CD4-positive, alpha-beta T cell treated with Interleukin-6 at 100 ng/mL for 8 hours (primary cell): ENCODE measurements at places on chromosomes 3 and 15.

DNA sequence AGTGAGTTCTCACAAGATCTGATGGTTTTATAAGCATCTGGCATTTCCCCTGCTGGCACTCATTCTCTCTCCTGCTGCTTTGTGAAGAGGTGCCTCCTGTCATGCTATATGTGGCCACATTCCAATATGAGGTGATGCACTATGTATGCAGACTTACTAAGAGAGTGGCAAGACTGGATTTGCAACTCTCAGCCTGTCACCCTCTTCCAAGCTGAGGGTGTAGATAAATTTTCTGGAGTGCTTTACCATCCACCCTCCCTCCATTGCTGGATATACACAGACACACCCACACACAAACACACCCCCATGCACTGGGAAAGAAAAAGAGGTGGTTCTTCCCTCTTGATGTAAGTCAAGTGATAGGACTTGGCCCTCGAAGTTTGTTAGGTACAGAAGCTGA is 30.2 kb upstream of the CHMP2B start:
- no peak for DNase-seq

DNA sequence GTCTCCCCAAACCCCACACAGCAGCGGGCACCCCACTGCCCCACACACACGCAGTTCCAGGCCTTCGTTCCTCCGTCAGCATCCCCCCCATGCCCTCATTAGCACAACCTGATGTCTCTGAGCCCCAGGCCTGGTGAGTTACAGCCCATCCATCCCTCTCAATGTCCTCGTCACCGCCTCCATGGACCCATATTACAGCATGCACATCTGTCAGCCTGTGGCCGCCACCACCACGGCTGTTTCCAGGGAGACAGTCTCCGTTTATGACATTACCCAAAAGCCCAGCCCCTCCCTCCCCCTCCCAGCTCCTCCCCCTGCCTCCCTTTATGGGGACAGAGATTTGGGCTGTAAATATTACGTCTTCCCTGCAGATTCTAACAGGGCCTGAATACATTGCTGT is 143.1 kb upstream of the LINGO1 start:
- no peak for DNase-seq

DNA sequence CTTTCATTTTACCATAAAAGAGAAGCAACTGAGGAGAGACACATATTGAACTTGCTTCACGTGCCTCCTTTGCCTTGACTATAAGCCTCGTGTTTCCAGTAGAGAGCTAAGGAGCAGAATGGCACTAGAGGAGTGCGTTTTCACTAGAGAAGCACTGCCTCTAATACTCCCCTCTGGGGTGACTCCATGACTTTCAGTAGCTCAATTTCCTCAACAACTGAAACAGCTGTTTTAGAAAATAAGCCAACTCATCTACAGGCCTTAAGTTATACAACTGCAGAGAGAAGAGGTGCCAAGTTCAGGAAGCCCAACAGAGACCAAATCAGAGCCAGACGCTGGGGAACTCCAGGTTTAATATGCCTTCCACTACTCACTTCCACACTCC is 1.9 kb downstream of the UBP1 start:
- no peak for DNase-seq

DNA sequence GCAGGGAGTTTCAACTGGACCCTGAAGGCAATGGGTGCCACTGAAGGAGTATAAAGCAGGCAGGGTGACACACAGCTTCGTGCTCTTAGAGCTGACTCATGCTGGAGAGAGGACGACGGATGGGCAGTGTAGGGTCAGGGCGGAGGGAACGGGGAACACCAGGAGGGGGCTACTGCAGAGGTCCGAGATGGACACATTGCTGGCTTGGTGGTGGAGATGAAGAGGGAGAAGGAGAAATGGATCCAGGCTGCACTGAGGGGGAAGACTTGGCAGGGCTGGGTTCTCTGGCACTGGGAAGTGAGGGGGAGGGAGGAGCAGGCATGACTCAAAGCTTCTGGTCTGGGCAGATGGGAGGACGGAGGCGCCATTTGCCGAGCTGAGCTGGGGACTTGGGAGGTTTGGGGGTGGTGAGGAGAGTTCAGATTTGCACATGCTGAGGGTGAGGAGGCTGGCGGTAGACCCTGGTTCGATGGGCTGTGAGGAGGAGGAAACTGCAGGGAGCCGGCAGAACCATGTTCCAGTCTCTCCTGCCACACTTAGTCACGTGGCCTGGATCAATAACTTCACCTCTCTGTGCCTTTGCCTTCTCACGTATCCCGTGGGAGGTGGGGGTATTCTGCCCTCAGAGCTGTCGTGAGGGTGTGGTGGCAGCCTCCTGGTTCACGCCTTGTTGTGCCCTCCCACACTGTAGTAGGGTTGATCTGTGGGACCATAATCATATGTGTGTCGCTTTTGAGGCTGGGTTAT is 4.6 kb upstream of the KCTD6 start:
- DNase-seq = no peak

DNA sequence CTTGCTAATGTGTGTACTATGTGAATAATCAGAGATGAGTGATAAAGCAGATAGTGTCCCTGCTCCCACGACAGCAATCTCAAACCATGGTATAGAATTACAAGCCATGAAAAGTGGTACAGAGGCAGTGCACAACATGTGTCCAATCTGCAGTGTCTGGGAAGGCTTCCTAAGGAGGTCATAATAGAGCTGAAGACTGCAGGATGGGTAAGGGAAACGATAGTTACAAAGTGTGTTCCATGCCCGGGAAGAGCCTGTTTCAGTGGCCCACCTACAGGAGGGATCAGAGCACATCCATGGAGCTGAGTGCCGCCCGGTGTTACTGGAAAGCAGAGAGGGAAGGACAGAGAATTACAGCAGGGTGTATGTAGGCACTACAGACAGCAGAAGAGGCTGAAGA is 48.9 kb downstream of the PAK2 start:
- no peak for DNase-seq

DNA sequence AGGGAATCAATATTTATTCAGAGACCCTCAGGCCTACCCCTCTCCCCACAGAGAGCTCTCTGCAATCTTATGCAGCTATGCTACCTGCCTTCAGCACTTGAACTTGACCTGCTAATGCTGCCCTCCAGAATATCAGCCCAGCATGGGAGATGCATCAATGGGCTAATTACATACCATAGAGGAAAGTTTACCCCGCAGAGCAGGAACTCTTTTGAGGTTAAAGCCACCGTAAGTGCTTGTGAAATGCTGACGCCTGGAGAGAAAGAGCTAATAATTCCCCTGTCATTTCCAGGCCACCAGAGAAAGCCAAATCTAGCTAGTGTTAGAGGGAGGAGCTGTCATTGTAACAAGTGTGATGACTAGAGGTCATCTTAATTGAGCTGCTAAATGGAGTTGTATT is 127.5 kb downstream of the CHST2 start:
- no peak for DNase-seq

GRCh38 chr3:151314137-151314536 is 2.5 kb downstream of the GPR87 start:
- no peak for DNase-seq

DNA sequence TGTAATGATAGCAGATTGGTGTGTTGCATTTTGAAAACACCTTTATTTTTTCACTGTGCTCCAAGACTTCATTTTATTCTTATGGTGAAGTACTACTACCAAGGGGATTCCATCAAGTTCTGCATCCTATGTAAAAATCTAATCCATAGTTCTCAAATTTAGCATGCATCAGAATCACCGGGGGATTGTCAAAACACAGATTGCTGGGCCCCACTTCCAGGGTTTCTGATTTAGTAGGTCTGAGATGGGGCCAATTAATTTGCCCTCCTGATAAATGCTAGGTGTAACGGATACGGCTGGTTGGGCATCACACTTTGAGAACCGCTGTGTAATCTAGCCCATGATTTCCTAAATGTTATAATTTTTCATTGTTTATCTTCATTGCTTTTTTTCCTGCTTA is 692 bp downstream of the ZWILCH start:
- DNase-seq = no peak

GRCh38 chr3:185056908-185057307 is 96.0 kb downstream of the C3orf70 start:
- no peak for DNase-seq

- no peak for DNase-seq
Measured at GRCh38 chr3:37219266-37219665, 44.9 kb upstream of the LRRFIP2 start.
